ENCODE measurements at places on chromosomes 3 and 15. TPM values are rescaled to one million over a fixed set of nuclear protein-coding genes. Genes with fewer than 3 reads are reported as not detected.

SERINC4 gene
- not detected for total RNA-seq

RTP3 gene
- total RNA-seq, result not detected

RTP4 gene
- total RNA-seq, result not detected

MPI gene
- total RNA-seq, result 55.3 TPM

ATP10A gene
- under 0.01 TPM for total RNA-seq

P2RY14 gene
- total RNA-seq, result not detected

MAP2K1 gene
- 80.6 TPM for total RNA-seq

PPM1L gene
- total RNA-seq, result 4.5 TPM

TICRR gene
- total RNA-seq, result 10.9 TPM

ACAN gene
- total RNA-seq, result 0.22 TPM

ADAMTS7 gene
- total RNA-seq, result 18.9 TPM

POPDC2 gene
- total RNA-seq, result 0.43 TPM

CKMT1A gene
- not detected for total RNA-seq

SLC6A11 gene
- total RNA-seq, result not detected

ALDH1A2 gene
- total RNA-seq, result 2.3 TPM

BHLHE40 gene
- 23.7 TPM for total RNA-seq

TRPM1 gene
- total RNA-seq, result 0.27 TPM

KLHL40 gene
- under 0.01 TPM for total RNA-seq

IL5RA gene
- total RNA-seq, result not detected

MORC1 gene
- total RNA-seq, result not detected

CFAP91 gene
- total RNA-seq, result 0.13 TPM

NTRK3 gene
- not detected for total RNA-seq

NKTR gene
- 154 TPM for total RNA-seq

ZCWPW2 gene
- 0.13 TPM for total RNA-seq

EIF2A gene
- total RNA-seq, result 306 TPM

LRRN1 gene
- total RNA-seq, result 0.07 TPM

USP8 gene
- 63.3 TPM for total RNA-seq

PARP6 gene
- total RNA-seq, result 20.4 TPM

GOLGA6A gene
- not detected for total RNA-seq

VIPR1 gene
- 3.2 TPM for total RNA-seq

SMARCC1 gene
- total RNA-seq, result 92.7 TPM

USP19 gene
- 26.2 TPM for total RNA-seq

KIF23 gene
- 59.4 TPM for total RNA-seq

CCRL2 gene
- 14.6 TPM for total RNA-seq

TASOR gene
- 85.9 TPM for total RNA-seq

CADPS gene
- not detected for total RNA-seq

DPPA2 gene
- not detected for total RNA-seq

CELF6 gene
- not detected for total RNA-seq

MUSTN1 gene
- not detected for total RNA-seq

LINGO1 gene
- total RNA-seq, result not detected

GUCA1C gene
- not detected for total RNA-seq

CCDC39 gene
- 0.14 TPM for total RNA-seq

MST1R gene
- 2.2 TPM for total RNA-seq

ROPN1 gene
- total RNA-seq, result not detected

TM4SF18 gene
- total RNA-seq, result 156 TPM

DOCK3 gene
- total RNA-seq, result 0.14 TPM

Measured in thoracic aorta endothelial cell (primary cell).